Activated naive CD4-positive, alpha-beta T cell treated with anti-CD3 and anti-CD28 coated beads for 36 hours (primary cell): ENCODE measurements at places on chromosomes 16 and 17.
A peak's percentile ranks its signal among the peaks of the same experiment; 100 is the strongest.

GRCh38 chr16:30637944-30638343, 12.8 kb upstream of the PRR14 start:
- peak; percentile 48 for DNase-seq

DNA sequence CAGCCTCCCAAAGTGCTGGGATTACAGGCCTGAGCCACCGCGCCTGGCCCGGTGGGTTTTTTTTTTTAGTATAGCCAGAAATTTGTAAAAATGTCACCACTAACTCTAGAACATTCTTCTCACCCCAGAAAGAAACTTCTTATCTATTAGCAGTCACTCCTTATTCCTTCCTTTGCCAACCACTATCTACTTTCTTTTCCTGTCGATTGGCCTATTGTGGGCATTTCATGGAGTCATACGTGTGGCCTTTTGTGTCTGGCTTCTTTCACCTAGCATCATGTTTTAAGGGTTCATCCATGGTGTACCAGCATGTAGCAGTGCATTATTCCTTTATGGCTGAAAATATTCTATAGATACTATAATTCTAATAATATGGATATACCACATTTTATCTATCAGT, 3.6 kb downstream of the CYB5D2 start:
- DNase-seq, result no peak

DNA sequence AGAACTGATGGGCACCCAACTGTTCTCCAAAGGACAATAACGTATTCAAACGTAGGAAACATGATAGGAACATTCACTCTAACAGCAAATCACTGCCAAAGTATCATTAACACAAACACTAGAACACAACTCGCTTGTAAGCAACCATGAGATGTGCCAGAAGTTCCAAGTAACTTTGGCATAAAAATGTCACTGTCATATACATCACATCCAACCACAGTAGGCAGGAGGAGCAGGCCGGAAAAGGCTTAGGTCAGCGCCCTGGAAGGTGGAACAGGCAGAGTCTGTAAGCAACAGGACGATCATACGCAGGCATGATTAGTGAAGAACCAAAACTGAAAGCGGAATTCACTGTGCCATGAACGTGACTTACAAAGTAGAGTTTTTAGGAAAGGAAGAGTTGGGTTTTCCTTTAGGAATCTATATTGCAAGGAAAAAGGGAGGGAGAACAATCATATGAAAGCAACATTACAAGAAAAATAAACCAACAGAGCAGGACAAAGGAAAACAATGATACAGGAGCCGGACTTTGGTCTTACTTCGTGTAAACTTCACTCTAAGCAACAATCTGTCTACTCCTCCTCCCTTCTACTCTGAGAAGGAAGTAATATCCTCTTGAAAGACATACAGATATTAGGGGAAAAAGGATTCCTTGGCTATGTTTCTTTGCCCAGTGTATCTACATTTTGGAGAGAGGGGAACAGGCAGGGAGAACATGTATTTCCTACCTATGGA, 52.3 kb downstream of the YWHAE start:
- DNase-seq, result no peak

GRCh38 chr17:13569398-13570123, 32.2 kb downstream of the HS3ST3A1 start:
- no peak for DNase-seq

DNA sequence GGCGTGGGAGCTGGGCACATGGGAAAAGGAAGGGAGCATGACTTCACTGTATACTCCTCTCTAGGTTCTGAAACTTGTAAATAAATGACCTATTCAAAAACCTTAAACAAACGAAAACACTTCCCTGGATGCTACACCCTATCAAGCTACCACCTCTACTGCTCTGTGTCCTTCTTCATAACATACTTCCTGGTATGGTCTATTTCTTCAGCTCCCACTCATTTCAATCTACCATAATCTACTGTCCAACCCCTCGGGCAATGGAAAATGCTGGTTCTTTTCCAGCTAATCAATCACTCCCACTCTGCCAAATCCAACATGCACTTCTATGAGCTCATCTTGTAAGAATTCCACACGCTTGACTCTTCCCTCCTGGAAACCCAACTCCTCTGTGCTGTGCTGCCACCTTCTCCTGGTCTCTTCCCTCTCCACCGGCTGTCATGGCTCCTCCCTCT, 42.4 kb downstream of the AMFR start:
- no peak for DNase-seq

GRCh38 chr16:19573997-19574396, 18.5 kb downstream of the VPS35L start:
- no peak for DNase-seq

GRCh38 chr16:77158293-77158692, 32.7 kb upstream of the MON1B start:
- no peak for DNase-seq

GRCh38 chr16:66774981-66775380, 23.6 kb upstream of the DYNC1LI2 start:
- no peak for DNase-seq

DNA sequence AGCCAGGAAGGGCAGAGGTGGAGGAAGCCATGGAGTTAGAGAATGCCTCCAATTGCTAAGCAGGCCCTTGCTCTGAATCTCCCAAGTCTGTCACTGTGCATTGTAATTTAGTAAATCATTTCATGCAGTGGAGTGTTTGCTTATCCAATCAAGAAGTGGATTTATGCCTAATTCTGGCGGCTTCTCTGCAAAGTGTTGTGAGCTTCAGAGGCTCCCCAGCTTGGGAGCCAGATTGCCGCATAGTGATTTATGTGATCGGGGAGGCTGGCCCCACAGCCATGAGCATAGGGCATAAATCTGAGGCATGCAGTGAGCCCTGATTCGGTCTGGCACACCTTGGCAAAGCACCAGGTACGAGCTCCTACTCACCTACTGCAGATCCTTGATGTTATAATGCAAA, 520.8 kb downstream of the HS3ST4 start:
- no peak for DNase-seq

DNA sequence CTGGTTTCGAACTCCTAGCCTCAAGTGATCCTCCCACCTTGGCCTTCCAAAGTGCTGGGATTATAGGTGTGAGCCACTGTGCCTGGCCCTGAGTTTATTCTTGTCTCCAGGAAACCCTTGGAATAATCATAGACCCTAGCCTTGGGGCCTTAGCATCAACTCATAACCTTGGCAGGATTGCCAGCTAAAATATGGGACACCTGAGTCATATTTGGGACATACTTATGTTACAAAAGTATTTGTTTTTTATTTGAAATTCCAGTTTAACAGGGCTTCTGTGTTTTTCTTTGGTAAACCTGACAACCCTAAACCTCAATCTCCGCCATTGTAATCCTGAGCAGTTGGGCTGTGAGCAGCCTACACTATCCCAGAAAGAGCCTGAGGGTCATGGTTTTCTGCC, 28.6 kb upstream of the TNS4 start:
- DNase-seq, result peak; percentile 4

DNA sequence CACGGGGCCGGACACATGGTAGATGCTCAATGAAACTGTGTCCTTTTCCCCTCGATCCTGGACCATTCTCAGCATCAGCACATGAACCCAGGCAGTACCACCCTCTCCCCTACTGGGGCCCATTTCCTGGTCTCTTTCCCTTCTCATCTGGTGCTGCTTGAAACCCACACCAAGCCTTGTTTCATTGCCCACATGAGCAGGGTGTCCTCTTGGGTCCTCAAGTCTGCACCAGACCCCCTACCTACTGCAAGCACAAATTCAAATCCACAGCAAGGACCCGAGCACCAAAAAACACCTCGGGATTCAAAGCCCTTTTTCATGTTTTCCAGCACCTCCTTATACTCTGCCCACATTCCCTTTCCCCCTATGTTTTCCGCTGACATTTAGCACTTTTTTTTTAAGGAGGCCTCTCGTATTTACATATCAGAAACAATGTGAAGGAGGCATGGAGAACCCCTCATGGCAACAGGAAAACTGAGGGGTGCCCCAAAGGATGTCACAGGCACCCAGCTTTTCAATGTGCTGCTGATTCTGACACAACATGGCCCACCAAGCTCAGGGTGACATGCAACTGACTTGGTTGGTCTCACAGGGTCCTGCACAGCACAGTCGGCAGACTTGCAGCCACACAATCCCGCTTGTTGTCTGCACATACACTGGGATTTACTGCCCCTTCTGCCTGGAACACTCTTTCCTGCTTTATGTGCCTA, 4.6 kb upstream of the CCL1 start:
- DNase-seq, result no peak

- no peak for DNase-seq
Measured at GRCh38 chr16:83004868-83005652, 378.3 kb downstream of the CDH13 start.

DNA sequence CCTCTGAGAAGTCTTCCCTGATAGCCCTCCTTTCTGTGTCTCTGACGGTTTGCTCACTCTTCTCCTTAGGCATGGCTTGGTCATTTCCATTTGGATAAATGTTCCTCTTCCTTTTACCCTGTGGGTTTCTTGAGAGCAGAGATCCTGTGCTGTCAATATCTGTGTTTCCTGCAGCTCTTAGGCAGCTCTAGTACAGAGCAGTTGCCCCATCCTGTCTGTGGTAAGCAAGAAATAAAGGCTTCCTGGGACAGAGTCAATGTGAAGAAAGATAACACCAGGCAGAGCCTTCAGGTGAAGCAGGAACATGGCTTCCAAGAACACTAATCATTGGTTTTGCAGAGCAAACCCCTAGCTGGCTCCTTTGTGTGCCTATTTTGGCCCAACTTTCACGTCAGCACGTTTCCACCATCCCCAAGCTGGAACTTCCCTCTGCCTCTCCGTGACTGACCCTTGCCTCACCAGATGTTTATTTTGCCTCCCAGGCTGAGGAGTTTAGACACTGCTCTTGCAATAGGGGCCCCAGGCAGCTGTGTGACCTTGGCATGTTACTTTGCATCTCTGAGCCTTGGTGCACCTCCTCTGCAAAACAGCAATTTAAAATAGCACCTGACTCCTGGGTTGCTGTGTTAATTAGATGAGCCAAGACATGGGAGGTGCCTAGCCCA, 49.6 kb upstream of the SIAH1 start:
- DNase-seq, result no peak

GRCh38 chr17:48499248-48499647, 31.6 kb downstream of the HOXB1 start:
- DNase-seq, result no peak

- DNase-seq, result no peak
Measured at GRCh38 chr16:89899879-89900481, 18.7 kb upstream of the MC1R start.

GRCh38 chr17:76670718-76671122, 27.2 kb upstream of the ST6GALNAC1 start:
- peak; percentile 20 for DNase-seq

- no peak for DNase-seq
Measured at GRCh38 chr16:12429756-12430155, 373.9 kb downstream of the CPPED1 start.

- no peak for DNase-seq
Measured at GRCh38 chr17:4248504-4249277, 15.1 kb downstream of the ANKFY1 start.

DNA sequence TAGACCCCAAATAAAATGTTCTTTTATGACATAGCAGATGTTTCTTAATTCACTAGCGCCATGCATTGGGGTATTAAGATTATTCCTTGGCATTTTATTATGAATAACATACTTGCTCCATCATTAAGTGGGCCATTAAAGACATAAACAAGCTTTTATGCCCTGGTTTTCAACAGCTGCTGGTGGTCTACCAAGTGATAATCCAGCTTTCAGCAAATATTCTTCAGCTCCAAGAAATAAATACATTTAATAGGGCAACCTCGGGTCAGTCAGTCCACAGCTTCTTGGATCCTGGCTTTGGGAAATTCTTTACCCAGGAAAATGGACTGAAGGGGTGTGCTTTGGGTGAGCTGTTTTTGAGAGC, 217.3 kb upstream of the IRX3 start:
- DNase-seq, result no peak

DNA sequence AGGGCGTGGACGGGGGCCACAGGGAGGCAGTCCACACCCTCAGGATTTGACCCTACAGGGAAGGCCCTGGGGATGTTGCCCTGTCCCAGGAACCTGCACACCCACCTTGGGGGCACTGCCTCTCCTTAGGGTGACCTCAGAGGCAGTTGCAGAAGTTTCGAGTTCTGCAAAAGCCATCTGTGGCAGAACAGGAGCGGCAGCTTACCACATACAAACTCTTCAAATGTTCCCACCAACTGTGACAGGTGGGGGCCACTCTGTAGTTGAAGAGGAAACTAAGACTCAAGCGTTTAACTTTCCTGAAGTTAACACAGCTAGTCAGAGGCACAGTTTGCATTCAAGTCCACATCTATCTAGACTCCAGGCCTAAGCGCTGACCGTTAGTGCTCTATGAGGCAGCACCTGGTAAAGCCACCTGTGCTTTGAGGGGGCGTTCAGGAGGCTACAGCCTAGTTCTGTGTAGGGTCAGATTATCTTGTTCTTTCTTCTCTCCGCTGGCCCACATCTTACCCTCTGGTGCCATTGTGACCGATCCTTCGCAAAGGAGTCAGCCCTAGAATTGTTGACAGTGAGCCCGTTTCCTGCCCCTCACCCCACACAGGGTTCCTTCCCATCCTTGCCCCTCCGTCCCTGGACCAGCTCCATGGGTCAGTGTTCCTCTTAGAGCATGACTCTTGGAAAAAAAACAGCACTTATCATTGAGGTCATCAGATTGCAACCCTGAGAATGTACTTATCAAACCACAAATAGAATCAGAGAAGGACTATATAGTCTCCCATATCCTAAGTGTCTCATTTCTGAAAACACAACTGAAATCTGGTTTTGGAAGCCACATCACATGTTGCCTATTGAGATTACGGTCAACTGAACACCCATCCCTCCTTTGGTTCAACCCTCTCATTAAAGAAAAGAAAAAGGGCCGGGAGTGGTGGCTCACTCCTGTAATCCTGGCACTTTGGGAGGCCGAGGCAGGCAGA, 45.4 kb downstream of the CDH1 start:
- DNase-seq, result no peak

- DNase-seq, result no peak
Measured at GRCh38 chr16:30756781-30757100, 5.1 kb downstream of the CFAP119 start.

- DNase-seq, result no peak
Measured at GRCh38 chr16:21275529-21275928, 2.6 kb downstream of the CRYM start.

DNA sequence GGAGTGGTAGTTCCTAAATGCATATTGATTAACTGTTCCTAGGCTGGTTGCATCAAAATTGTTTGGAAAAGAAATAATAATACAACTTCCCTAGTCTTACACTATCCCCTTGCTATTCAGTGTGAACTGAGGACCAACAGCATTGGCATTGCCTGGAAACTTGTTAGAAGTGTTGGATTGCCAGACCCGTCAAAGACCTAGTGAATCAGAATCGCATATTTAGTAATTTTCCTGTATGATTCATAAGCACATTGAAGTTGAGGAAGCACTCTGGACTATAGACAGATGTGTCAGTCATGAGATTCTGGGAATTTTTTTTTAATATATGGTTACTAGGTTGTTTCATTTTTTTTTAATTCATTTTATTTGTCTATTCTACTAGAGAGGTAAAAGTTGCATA, 34.7 kb upstream of the KCNJ16 start:
- no peak for DNase-seq

DNA sequence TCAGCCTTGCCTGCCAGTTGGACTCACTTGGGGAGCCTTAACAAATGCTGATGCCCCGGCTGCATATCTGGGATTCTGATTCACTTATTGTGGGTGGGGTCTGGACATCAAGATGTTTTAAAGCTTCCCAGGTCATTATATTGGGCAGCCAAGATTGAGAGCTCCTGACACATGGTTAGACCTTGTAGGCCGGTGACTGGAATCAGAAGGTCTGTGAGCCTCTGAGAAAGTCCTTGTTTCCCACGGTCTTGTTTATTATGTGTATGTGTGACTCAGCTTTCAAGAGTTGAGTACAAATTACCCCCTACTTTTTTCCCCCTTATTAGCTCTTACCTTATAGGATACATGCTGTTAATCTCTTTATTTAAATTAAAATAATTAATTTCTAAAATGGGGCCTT, 103.5 kb downstream of the ABCC1 start:
- DNase-seq, result no peak
